ENCODE measurements at places on chromosomes 7 and 10.

GRCh38 chr7:137656850-137657232 is 189.9 kb downstream of the DGKI start:
- DNase-seq, result peak; percentile 15

GRCh38 chr10:101838416-101838970 is 5.1 kb downstream of the KCNIP2 start:
- DNase-seq, result no peak

DNA sequence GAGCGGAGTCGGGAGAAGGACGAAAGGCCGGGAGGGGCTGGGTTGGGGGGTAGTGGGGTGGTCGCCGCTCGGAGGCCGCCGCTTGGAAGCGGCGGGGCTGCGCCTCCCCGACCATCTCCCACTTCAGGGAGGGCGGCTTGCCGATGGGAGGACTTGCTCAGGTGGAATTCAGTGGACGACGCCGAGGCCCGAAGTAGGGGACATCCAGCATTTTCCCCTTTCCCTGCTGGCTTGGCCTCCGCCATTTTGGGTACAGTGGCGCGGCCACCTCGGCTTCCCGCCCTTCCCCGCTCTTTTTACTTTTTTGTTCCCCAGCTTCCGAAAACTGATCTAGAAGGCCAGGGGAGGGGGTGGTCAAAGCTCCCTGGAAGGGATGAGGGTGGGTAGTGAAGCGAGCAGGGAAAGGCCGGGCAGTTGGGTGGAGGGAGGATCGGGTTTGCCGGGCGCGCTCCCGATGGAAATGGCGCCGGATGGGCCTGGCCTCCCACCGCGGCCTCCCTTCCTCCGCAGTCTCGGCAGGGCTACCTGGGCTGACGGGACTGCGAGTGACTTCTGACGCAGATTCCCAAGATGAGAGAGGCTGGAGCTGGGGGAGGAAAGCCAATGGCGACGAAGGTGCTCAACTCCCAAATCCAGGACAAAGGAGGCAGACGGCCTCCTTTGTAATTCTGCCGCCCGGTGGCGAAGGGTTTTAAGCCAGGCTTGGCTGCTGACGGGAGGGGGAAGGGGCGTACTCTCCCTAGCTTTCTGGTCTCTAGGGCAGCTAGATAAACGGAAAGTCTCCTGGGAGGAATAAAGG is at the start of gene PBLD:
Gene PBLD (minus strand): TSS at position 670 of the 799 bp plus-strand sequence. CDS start 26,084 bp downstream, outside the sequence.
- peak; percentile 87 for DNase-seq

DNA sequence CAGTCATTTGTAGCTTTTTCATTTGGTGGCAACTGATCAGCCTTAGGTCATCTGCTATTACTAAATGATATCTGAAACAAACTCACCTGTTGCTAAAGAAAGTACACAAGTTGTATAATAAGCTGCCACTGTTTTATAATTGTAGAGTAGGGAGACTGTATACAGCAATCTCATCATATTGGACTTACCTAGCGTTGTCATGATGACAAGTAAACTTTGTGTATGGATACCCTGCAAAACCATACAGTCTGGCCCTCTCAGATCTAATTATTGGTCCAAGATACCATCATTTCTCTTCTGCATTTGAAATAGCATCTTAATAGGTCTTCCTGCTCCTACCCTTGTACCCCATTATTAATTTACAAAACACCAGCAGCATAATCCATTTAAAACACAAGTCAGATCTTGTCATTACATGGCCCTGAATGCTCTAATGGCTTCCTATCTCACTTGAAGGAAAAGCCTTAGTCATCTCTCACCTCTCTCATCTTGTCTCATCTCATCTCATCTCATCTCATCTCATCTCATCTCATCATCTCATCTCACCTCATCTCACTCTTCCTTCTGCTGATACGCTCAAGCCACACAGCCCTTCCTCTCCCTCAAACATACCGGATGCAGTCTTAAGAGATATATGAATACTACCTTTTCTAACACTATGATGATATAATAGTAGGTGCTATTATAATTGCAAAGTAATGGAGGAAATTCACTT is 540.6 kb downstream of the MDFIC start:
- no peak for DNase-seq

DNA sequence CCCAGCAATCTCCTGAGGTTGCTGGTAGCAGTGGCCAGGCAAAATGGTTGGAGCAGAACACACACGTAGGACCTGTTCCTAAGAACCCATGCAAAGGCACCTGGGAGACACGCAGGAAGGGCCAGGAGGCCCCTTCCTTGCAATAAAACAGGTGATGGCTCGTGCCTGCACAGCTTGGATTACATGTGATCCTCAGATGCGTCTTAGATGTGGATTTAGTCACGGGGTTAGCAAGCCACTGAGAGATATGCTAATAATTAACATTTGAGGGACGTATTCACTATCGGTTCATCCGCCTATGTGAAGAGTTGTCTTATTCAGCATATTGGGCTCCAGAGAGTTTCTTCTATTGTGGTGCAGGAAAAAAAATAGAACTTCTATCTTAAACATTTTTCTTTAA is 4.6 kb upstream of the RHEB start:
- no peak for DNase-seq

DNA sequence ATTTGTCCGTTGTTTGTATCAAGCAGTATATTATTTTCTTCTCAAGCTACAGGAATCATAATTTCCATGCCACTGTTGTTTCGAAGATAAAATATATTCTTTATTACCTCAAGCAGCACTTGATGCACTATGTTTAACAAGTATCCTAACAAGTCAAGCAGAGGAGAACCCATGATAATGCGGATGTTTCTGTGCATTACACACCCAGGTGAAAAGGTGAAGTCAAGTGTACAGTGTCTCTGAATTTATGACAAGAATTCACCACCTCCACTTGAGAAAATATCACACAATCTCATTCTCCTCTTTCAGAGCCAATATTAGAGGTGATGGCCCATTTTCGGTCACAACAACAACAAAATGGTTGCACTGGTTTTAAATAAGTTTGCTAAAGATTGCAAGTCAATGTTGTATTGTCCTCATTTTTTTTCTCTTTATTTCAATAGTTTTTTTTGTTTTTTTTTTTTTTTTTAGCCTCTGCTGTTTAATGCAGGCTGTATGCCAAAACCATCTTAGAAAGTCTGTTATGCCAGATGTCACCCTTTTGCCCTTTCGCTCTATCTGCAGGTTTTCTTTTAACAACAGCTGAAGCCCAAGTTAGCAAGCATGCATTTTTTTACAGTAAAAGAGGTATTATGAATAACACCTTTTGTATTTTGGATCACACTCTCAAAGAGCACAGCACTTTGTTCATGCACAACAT is 568.7 kb upstream of the LRRN3 start:
- no peak for DNase-seq

GRCh38 chr10:1473874-1474273 is 263.5 kb downstream of the ADARB2 start:
- no peak for DNase-seq

DNA sequence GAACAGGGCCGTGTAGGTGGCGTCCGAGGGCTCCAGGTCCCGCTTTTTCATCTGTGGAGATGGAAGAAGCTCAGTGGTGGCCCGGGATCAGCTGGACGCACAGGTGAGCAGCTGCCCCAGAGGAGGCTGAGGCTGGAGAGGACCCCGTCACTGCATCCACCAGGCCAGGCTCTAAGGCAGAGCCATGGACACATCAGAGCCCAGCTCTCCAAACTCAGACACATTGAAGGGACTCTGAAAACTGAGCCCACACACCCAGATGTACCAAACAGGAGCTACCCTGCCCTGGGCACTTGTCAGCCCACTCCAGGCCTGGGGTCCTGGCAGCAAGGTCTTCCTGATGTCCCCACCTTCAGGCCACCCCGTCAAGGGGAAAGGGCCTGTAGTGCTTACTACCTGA is 8.8 kb downstream of the PTCD1 start:
- DNase-seq, result no peak

DNA sequence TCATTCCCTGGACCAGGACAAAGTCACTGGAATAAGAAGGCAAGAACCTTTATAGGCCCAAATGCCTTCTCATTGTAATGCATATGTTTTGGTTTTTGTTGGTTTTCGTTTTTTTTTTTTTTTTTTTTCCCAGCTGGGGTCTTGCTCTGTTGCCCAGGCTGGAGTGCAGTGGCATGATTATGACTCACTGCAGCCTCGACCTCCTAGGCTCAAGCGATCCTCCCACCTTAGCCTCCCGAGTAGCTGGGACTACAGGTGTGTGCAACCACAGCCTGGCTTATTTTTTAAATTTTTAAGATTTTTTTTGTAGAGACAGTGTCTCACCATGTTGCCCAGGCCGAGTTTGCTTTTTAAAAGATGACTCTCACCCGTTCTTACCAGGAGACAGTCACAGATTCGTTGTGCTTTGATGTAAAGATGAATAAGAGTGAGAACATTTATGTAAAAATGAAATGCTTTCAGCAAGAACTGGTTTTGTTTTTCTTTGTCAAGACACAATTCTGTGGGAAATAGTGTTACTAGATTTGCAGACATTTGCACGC is 7.6 kb downstream of the IQCE start:
- no peak for DNase-seq

Data from adipocyte (in vitro differentiated cells).